ENCODE measurements at places on chromosomes 5 and 9.
A peak's percentile ranks its signal among the peaks of the same experiment; 100 is the strongest.

DNA sequence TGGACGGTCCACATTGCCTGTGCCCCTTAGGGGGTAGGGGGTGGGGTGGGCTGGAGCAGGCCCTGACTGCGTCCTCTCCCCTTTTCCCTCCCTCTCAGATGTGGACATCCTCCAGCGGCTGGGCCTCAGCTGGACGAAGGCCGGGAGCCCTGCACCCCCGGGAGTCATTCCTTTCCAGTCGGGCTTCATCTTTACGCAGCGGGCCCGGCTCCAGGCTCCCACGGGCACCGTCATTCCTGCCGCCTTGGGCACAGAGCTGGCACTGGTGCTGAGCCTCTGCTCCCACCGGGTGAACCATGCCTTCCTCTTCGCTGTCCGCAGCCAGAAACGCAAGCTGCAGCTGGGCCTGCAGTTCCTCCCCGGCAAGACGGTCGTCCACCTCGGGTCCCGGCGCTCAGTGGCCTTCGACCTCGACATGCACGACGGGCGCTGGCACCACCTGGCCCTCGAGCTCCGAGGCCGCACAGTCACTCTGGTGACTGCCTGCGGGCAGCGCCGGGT is 12.3 kb downstream of the COL27A1 start:
- no peak for DNase-seq

DNA sequence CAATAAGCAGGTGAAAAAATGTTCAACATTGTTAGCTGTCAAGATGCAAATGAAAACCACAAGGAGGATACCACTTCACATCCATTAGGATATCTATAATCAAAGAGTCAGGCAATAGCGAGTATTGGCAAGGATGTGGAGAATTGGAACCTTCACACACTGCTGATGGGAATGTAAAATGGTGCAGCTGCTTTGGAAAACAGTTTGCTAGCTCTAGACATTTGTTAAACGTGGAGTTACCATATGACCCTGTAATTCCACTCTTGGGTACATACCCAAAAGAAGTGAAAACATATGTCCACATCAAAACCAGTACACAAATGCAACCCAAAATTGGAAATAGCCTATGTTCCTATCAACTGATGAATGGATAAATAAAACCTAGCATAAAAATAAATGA is 37.4 kb downstream of the SCAMP1 start:
- DNase-seq = no peak

DNA sequence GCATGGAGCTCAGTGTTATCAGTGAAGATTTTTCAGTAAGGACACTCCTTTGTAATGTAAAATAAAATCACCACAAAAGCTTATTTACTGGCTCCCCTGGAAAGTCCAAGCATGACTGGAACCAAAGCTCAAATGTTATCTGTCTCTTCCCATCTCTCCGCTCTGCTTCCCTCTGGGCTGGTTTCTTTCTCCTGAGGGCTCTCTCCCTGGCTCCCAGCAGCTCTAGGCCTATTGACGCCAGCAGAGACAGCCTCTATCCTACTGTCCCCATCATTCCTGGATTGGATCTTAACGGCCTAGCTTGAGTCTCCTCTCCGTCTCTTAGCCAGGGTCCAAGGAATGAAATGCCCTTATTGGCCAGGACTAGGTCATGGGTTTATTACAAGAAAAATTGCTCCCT is 86.1 kb downstream of the TMEM167A start:
- DNase-seq = no peak

GRCh38 chr9:133080161-133080560 is 18.4 kb downstream of the CEL start:
- no peak for DNase-seq

GRCh38 chr5:56323505-56323904 is 90.4 kb upstream of the ANKRD55 start:
- DNase-seq = no peak

DNA sequence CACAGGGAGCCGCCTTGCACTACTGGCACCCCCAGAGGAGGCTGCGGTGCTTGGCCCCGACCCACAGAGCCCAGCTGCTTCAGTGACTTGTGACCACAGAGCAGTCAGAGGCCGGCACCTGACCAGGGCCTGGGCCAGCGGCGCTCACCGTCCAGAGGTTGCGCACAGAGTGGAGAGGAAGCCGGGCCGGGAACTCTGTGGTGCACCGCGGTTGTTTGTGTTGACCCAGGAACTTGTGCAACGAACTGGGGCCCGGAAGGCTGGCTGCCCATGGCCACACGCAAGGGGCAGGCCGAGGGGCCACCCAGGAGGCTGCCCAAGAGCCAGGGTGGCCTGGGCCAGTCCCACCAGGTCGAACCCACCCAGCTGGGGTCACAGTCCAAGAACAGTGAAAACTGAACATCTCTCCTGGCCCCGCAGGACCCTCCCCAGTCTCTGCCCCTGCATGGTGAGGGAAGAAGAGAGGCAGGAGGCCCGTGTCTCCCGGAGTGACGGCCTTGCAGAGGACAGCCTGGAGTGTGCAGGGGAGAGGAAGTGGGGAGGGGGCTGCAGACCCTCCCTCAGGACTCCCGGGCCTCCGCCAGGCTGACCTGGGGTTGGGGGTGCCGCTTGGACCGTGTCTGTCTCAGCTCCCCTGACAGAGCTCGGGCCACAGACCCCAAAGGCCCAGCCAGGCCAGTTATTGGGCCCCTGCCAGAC is 42.8 kb upstream of the EGFL7 start:
- peak; percentile 79 for DNase-seq

DNA sequence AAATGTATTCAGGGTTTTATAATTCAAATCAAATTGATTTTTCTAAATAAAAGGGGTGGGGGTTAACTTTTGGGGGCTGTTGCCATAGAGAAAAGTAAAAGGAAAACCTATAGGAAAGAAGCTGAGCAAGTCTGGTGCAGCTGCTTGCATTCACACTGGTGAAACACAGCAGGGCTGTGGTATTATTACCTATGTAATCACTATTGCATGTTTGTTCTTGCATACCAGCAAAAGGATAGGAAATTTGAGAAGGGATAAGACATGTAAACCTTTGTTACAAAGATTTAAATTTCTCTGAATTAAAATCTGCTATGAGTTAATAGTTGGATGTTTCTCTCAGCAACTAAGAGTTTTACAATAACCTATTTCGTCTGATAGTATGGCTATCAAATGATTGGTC is 346.7 kb downstream of the EFNA5 start:
- DNase-seq = no peak

DNA sequence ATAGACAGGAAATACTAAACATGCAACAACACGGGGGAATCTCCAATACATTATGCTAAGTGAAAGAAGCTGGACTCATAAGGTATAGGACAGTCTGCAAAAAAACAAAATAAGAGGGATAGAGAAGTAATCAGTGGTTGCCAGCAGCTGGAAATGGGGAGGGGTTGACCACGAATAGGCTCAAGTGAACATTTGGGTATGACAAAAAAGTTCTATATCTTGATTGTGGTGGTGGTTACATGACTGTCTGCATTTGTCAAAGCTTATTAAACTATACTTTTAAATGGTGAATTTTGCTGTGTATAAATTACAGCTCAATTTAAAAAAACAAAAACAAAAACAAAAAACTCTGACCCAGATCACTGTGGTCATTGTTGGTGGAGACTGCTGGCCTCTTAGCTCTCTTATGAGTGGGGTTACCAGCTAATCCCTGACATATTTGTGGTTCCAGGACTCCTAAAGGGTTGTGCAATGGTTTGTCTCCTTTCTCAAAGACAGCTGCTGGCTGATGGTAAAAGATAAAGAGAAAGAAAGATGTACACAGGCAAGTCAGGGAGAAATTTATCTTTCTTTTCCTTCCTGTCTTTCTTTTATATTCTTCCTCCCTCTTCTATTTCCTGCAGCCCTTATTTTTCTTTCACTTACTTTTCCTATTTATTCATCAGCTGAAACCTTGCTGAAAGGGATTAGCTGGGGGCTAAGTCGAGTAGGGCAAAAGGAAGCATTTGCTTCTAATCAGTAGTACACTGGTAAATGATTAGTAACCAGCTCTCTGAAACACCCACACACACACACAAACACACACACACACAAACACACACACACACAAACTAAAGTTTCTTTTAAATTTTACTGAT is 42.6 kb upstream of the APC start:
- DNase-seq = peak; percentile 1

DNA sequence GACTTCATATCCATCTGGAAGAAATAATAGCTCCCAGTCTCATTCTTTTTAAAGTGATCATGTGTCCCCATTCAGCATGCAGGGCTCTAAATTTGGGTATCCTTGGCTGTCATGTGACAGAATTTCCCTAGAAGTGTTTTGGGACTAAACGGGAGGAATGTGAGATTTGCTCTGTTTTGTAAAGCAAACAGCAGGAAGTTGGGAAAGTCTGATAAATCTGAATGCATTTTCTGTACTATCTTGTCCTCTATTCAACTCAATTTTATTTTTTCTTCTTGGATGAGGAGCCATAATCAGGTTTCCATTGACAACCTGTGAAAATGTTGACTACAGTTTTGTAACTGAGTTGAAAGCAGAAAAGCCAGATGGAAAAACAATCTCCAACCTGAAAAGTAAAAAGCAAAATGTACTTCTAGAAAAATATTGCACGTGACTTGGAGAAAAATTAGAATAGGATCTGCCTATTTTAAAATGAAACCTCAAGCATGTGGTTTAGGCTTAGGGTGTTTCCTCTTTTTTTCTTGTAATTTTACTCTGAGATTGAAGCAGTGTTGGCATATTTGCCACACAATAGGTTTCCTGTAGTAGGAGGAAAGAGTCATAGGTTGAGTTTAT is 76.2 kb upstream of the IL6ST start:
- no peak for DNase-seq

DNA sequence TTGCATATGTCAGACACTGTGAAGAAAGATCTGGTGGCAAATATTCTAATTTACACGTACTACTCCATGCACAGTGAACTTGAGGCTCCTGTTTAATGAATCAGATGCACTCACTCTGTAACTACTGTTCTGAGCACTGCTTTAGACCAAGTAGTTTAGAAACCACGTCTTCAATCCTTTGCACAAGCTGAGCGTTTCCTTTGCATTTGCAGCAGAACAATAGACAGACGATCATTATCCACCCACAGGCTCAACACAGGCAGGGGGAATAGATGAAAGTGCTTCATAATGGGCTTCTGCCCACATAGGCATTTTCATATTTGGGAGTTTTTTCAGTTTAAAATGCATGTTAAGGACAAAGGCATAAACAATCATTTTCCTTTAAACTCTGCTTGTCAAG is 423.3 kb upstream of the ADAMTS16 start:
- no peak for DNase-seq

- no peak for DNase-seq
These were observed 273.4 kb downstream of the DENND1A start for GRCh38 chr9:123656565-123656964.

DNA sequence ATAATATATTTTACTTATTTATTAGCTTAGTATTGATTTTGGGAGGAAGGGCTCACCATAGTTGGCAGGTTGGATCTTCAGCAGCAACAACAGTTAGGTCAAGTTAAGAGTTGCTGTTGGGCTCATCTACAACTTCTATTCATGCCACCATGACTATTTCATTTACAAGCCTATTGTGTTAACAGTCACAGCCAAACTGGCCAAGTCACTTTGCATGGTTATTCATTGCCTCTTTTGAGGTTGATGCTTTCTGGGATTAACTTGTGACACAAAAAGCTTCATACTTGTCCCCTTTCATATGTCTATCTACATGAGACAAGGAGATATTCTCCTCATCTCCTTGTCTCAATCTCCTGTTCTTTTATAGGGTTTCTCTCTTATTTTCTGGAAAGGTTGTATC is 98.3 kb downstream of the WDR70 start:
- no peak for DNase-seq

DNA sequence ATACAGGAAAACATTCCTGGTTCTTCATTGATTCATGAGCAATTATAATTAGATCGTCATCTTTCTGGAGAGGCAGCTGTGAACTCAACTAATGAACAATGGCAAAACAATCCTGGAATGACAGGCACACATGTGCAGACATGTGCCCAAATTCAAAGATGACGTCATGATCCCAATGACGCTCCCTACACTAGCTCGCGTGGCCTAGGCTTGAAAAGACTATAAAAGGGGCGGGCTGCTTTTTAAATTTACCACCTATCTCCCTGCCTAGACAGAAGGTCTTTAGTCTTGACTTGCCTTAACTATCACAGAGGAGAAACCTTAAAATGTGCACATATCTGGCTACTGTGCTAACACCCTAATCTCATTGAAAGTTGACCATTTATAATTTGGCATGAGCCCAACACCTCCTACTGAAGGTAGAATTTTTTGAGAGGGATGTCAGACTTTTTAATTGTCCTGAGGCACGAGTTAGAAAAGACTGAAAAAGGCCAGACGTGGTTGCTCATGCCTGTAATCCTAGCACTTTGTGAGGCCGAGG is 88.2 kb downstream of the PRRT1B start:
- DNase-seq = no peak

- peak; percentile 6 for DNase-seq
These were observed 131.9 kb upstream of the ANKH start for GRCh38 chr5:15003511-15003920.

DNA sequence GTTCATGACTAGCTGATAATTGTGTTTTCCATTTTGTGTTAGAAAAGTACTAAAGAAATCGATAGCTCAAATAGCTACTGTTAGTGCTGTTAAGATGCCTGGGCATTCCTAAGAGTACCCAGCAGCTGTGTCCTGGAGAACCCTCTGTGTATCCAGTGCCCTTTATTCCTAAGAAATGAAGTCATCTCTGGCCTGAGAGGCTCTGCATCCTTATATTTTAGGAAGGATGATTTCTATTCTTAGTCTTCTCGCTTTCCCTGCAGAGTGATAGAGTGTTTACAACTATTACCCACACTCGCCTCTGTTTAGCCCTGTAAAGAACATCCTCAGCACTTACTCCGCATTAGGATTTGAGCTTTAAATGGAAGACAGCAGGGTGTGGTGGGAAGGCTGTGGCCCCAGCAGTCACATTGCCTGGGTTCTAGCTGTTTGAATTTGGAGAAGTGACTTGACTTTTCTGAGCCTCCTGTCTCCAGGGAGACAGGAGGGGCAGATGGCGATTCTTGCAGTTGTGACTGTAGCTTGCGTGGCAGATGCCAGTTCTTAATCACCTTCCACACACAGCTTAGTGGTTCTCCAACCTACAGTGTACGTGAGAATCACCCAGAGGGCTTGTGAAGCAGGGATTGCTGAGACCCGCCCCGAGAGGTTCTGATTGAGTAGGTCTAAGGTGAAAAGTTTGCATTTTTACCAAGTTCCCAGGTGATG is 177.2 kb upstream of the PITX1 start:
- no peak for DNase-seq

DNA sequence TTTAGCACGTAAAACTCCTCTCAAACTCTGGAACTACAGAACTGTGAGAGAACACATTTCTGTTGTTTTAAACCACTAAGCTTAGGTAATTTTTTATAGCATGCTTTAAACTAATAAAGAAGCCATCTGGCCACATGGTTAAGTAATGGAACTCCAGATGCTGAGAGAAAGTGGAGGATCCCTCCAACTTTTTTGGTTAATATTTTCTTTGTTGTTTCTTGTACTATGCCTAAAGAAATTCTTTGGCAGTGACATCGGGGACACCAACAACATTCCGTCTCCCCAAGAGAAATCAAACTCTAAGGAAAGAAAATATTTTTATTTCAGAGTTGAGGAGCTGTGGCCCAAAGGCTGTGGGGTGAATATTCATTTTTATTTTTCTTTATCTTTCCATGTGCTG is 734.8 kb upstream of the CDH9 start:
- DNase-seq = no peak

- no peak for DNase-seq
These were observed 12.8 kb downstream of the DMXL1 start for GRCh38 chr5:119083679-119084078.

Measured in GF-D8 (cell line).